ENCODE measurements at places on chromosomes 2 and 18.

DNA sequence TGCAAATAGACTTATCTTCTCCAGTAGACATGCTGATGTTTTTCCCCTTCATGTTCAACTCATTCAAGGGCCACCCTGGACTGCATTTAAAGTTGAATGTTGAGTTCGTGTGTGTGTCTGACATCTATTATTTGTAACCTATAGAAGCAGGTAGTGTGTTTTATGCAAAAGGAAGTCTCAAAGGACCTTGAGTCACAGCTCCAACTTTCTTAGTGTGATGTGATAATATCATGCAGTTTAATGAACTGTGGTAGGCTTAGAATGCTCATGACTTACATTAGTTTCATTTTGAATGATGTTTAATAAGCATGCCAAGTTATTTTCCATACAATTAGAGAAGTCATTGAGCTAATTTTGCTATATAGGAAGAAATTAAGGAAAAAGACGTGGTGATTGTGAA is 67.9 kb downstream of the CERS6 start:
- no peak for DNase-seq

DNA sequence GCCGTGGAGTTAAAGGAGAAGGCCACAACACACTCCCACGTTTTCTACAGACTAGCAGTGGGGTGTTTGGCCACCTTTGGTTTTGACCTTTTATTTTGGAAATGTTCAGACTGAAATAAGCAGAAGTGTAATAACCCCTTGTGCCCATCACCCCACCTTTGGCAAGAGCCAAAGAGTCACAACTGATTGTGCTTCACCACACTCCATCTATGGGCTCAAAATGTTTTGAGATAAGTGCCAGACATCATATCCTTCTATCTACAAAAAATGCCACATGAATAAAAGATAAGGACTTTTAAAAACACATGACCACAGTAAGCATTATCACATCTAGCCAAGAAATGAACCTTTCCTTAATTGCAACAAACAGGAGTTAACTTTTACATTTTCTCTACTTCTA is 9.9 kb upstream of the GPR35 start:
- no peak for DNase-seq

DNA sequence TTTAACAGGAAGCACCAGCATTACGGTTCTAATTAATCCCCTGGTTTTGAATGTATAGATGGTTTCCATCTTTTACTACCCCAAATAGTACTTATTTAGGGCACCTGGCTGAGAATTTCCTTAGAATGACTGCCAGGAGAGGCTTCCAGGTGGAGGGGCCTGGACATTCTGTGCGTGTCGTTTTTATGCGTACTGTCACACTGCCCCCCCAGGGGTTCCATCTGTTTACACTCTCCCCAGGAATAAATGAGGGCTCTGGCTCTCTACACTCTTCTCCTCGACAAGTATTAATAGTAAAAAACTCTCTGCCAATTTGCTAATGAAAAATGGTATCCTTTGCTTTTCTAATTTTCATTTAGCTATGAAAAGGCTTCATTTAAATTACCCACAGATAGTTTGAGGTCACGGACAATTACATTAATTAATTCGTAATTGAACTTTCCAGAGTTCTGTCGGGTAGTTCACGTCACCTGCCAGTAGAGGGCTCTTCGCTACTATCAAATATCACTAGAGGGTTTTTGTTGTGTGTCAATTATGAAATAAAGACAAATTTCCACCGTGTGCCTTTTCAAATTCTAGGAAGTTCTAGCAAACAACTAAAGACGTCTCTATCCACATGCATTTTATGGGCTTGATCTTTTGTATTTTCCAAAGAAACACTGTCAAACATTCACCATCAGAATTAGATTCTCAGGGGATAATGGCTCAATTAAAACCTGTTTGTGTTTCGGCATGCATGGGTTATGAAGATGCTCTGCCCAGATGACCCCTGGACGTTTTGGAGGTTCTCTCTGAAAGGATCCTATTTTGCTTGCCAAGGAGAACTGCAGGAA is 88.8 kb upstream of the ASB18 start:
- DNase-seq = no peak

GRCh38 chr2:46303233-46303632 is 6.0 kb downstream of the EPAS1 start:
- DNase-seq = no peak

DNA sequence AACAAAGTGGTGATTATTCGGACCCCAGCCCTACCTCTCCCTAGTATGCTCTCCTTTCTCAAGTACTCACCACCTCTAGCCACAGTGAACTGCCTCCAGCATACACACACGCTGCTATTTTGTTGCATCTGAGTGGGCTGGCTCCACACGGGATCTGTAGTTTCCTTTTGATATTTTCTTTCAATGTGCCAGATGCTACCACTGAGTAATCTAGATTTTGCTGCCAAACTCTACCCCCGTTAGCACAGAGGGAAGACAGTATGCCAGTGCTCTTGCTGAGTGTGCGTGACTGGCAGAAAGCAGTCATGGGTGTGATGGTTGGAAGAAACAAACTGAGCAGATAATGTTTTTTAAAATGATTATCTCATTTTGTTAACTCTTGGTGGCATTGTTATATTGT is 11.6 kb downstream of the CFLAR start:
- peak; percentile 80 for DNase-seq

- DNase-seq = no peak
Measured at GRCh38 chr18:63676526-63677323, 15.0 kb upstream of the SERPINB3 start.

GRCh38 chr2:98545591-98545990 is 62.7 kb downstream of the COA5 start:
- DNase-seq = no peak

GRCh38 chr2:169895294-169895985 is 68.2 kb downstream of the UBR3 start:
- peak; percentile 26 for DNase-seq

DNA sequence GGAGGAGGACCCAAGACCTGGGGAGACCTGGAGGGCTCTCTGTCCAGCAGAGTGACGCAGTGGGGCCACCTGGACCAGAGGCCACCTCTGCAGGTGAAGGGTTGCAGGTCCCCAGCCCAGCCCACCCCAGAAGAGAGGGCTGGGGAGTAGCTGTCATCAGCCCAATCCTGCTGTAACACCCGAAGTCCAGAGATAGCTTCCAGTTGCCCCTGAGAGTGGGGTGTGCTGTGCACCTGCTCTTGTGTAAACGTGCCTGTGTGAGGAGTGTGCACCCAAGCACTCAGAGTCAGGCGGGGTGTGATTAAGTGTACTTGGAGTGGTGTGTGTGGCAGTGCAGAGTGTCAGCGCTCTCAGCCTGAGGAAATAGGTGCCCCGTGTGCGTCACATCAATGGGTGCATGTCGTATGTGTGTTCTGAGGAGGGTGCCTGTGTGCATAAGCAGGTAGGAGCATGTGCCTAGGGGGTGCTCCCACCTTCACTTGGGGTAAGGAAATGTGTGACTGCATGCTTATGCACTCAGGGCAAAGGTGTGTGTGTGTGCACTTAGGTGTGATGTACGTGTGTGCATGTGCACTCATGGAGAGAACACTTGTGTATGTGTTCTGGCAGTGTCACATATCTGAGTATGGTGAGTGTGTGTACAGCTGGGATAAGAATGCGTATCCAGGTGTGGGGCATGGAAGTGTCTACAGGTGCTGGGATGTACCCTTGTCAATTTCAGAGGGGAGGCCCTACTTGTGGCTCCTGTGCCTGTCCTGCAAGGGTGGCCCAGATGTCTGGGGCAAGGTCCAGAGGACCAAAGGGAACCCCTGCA is 672 bp downstream of the ATP6V1B1 start:
- DNase-seq = no peak

GRCh38 chr2:111246620-111247061 is 125.9 kb downstream of the BCL2L11 start:
- DNase-seq = no peak

DNA sequence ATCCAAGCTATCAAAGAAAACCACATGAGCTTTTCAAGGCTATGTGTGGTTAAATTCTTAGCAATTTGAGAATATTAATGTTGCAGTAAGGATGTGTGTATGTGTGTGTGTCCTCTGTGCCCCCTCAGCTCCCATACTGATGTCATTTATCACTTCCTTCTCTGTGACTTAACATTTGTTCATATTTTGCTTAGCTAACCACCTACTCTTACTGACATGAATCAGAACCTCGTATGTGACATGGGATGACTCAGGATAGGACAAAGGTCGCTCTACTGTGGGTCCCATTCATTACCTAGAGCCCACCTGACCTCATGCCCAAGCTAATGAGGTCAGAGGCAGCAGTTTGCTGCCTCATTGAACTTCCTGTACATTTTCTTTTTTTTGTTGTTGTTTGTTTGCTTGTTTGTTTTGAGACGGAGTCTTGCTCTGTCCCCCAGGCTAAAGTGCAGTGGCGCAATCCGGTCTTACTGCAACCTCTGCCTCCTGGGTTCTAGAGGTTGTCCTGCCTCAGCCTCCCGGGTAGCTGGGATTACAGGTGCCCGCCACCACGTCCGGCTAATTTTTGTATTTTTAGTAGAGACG is 36.3 kb downstream of the MOGAT1 start:
- DNase-seq = no peak

DNA sequence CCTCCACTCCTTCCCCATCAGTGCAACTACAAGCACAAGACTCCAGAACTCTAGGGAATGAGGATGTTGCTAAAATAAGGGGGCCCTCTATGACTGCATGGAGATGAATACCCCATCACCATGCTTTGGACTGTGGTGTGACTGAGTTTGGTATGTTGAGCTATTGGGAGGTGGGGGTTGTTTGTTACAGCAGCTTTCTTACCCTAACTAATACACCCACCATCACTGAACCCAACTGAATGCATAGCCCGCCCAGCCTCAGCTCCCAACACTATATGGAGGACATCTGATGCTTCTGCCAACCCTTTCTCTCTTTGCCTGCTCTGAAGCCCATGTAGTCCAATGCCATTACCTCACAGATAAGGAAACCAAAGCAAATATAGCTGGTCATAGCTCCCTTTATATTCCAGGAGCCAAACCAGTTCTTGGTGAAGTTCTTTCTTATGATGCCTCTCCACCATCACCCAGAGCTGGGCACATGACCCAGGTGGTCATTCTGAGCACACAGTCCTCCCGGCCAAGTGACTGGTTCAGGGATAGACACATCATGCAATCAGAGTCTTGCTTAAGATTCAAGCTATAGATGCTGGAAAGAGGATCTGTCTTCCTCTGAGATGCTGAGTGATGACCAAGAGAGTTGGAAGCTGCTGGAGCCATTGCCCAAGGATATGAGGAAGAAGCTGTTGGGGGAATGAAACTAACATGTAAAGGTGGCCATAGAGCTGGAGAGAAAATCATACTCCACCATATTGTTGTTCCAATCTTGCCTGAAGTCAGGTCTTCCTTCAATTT is 155.6 kb upstream of the HAAO start:
- DNase-seq = no peak
